ENCODE measurements at places on chromosomes 6 and 20. TPM values are rescaled to one million over a fixed set of nuclear protein-coding genes. Genes with fewer than 3 reads are reported as not detected.

DNA sequence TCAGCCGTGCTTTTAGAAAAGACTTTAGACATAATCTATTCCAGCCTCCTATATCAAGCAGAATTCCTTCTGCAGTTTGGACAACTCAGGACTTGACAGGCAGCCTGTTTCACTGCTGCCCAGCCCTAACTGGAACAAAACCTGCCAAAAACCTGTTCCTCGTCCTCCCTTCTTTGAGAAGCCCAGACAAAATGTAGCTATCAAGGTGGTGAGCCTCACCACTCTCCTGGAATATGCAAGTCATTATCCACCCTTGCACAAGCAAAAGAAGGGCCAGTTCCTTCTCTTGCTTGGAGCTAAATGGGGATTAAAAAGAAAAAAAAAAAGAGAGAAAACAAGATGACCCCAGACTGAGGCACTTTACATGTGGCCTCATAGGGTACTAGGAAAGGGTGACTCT, 64.2 kb downstream of the TFAP2A start:
- H3K4me3 ChIP-seq: no peak overlapping the region
- no peak overlapping the region for H3K27ac ChIP-seq
- H3K36me3 ChIP-seq: no peaks in the 10 kb centered on the region
- no peaks in the 10 kb centered on the region for H3K4me1 ChIP-seq
- DNase-seq: no peak

DNA sequence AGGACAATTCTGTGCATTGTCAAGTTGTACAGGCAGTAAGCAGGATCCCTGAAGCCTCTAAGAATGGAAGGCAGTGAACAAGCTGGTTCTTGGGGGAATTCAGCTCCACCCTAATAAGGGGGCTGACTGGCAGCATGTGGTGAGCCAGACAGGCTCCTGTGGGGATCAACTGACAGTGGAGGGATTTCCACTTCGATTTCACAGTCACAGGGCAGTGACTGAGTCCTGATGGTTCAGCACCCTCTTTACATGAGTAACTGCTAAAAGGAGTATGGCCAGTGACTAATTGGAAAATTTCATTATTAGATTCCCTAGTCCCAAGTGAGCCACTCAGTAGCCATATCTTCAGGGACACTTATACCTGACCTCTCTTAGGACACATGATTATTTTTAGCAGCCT, 78.4 kb downstream of the NDUFAF5 start:
- H3K27me3 ChIP-seq: no peaks in the 10 kb centered on the region
- no peaks in the 10 kb centered on the region for H3K36me3 ChIP-seq
- no peak for DNase-seq

- DNase-seq: no peak
- peaks cover 26% of the 10 kb centered on the region for H3K27me3 ChIP-seq
- H3K36me3 ChIP-seq: no peaks in the 10 kb centered on the region
Measured at GRCh38 chr20:57263801-57264792, 2.3 kb downstream of the BMP7 start.

DNA sequence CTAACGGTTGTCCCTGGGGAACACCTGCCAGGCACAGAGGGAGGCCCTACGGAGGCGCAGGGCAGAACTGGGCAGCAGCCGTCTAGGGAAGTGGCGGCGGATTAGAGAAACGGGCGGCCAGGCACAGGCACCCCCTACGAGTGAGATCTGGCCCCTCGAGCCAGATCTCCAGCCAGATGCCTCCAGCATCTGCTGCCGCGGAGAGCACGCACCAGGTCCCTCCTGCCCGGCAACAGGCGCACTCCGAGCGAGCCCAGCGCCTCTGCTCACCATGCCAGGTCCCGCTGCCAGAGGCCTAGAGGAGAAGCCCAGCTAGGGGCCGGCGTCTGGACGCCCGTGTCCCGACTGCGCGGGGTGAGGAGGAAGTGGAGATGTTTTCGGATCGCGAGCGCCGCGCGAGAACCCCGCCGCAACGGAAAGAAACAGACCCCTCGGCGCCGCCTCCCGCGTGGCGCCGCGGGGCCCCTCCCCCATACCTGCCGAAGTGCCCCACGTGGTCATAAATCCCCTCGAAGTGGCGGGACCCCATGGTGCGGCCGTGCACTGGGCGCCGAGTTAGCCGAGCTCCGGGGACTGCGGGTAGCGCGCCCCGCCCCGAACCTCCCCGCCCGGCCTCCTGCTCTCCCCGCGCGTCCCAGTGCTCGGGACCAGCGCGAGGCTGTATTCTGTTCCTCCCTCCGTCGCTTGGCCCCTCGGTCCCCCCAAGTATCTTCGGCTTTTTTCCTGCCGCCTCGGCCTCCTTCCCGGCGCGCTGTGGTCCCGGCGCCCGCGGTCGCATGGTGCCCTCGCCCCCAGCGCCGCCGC, at the start of gene SLC22A16:
Gene SLC22A16, minus strand, starts transcription at position 568 of the 804 bp plus-strand sequence. Its CDS starts 39 bp downstream, at position 529.
- no peaks in the 10 kb centered on the region for H3K36me3 ChIP-seq
- H3K27ac ChIP-seq: no peak within 1 kb of the TSS
- H3K4me1 ChIP-seq: no peaks in the 10 kb centered on the region

GRCh38 chr6:133804265-133804664, 84.6 kb upstream of the TCF21 start:
- H3K36me3 ChIP-seq: no peaks in the 10 kb centered on the region
- no peak for DNase-seq
- no peaks in the 10 kb centered on the region for H3K4me1 ChIP-seq
- no peaks in the 10 kb centered on the region for H3K27me3 ChIP-seq

- H3K4me1 ChIP-seq: no peaks in the 10 kb centered on the region
- DNase-seq: no peak
- no peaks in the 10 kb centered on the region for H3K27me3 ChIP-seq
- H3K27ac ChIP-seq: no peak overlapping the region
Measured at GRCh38 chr6:21707524-21708319, 114.2 kb downstream of the SOX4 start.

DNA sequence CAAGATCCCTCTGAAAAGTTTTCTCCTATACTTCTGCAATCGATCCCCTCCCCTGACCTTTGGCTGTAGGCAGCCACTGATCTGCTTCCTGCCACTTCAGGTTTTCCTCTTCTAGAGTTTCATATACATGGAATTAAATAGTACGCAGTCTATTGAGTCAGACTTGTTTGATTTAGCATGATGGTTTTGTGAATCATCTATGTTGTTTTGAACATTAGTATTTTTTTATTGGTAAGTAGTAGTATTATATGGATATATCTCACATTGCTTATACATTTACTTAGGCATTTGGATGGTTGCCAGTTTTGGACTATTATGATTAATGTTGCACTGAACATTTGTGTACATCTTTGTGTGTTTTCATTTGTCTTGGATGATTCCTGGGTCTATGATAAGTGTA, 518.0 kb downstream of the CD109 start:
- no peaks in the 10 kb centered on the region for H3K4me1 ChIP-seq
- no peak overlapping the region for H3K27ac ChIP-seq
- DNase-seq: no peak
- H3K27me3 ChIP-seq: no peaks in the 10 kb centered on the region
- H3K36me3 ChIP-seq: no peaks in the 10 kb centered on the region

DNA sequence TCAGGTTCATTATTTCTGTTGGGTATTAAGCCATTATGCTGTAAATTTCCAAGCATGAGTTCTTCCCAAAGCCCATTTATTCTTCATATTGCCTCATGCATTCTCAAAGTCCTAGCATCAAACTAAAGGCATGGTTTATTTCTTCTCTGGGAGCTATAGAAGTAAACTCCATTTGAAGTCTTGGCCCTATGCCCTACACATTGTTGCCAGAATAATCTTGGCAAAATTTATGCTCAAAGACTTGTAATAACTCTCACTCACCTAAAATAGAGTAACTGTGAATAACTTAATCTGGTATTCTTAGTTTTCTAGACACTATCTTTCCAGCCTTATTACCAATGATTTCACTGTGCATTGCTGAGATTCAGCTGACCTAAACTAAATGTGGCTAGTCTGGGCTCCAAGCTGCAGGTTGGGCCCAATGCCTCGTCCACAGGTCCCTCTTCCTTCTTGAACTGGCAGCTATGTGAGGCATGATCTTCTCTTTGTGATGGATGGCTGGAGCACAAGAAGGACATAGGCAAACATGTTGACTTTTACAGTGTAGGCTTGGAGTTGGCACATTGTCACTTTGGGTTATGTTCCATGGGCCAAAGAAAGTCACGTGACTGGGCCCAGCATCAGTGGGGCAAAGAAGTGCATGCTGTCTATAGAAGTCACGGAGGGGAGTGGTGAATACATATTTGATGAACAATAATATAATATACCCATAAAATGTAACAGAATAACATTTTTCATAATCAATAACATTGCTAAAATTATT, 39.1 kb upstream of the ANKEF1 start:
- H3K36me3 ChIP-seq: no peaks in the 10 kb centered on the region
- no peak overlapping the region for H3K4me3 ChIP-seq
- H3K27me3 ChIP-seq: no peaks in the 10 kb centered on the region

DNA sequence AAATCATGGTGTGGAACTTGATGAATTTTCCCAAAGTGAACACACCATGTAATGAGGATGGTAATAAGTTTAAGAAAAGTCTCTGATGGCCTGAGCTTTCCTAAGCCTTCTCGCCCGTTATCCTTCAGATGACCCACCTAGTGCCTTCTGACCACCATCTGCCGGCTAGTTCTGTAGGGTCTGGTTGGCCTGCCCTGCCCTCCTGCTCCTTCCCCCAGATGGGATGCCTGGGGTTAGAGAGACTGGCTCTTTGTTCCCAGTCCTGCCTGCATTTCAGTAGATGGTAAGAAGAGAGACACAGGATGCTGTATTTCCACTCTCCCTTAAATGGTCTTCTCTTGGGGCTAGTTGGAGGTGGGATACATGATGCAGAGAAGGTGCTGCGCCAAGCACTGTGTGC, 43.0 kb downstream of the TIAM2 start:
- no peaks in the 10 kb centered on the region for H3K4me1 ChIP-seq
- H3K4me3 ChIP-seq: no peak overlapping the region
- no peaks in the 10 kb centered on the region for H3K36me3 ChIP-seq
- no peak for DNase-seq
- no peaks in the 10 kb centered on the region for H3K27me3 ChIP-seq

DNA sequence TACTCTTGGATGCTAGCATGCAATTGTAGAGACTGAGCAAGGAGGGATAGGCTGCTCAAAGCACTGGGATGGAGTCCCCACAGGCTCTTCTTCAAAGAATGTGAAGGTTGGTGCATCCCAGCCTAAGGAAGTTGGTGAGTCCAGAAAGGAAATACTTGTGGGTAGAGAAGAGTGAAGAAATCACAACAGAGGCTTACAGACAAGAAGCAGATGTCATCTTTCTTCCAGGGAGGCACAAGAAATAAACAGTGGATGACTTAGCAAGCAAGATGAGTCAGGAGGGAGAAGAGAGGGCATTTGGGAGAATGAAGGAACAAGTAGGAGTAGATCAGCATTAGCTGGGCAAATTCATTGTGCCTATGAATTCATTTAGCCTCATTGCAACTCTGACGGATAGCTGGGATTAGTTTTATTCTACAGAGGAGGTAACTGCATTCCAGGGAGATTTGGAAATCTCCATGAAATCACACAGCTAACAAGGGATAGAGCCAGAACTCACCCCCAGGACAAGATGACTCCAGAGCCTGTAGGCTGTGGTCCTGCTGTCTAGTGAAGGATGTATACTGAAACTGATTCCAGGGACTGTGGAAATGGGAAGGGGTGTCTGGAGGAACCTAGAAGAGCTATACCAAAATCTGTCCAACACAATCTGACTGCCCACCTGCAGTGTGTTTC, 125.8 kb upstream of the SPTLC3 start:
- H3K4me3 ChIP-seq: no peak overlapping the region
- H3K27ac ChIP-seq: no peak overlapping the region
- no peaks in the 10 kb centered on the region for H3K4me1 ChIP-seq

DNA sequence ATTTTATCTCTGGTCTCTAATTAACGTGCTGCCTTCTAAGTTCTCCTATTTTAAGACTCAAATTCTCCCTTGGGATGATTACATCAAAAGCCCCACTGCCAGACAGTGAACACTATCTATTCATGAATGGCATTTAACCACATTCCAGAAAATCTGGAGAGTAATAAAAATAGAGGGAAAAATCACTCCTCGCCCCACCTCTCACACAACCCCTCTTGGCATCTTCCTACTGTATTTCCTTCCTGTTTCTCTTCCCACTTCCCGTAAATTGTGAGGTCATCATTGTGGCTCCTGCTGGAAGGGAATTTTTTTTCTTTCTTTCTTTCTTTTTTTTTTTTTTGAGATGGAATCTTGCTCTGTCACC, 31.5 kb downstream of the RAB44 start:
- peaks cover 27% of the 10 kb centered on the region for H3K4me1 ChIP-seq
- DNase-seq: no peak
- H3K4me3 ChIP-seq: no peak overlapping the region
- no peaks in the 10 kb centered on the region for H3K36me3 ChIP-seq
- H3K27ac ChIP-seq: no peak overlapping the region
- H3K27me3 ChIP-seq: no peaks in the 10 kb centered on the region

- H3K27ac ChIP-seq: no peak overlapping the region
- DNase-seq: no peak
- no peaks in the 10 kb centered on the region for H3K27me3 ChIP-seq
Measured at GRCh38 chr20:20931632-20932031, 174.5 kb downstream of the LINC00237 start.

DNA sequence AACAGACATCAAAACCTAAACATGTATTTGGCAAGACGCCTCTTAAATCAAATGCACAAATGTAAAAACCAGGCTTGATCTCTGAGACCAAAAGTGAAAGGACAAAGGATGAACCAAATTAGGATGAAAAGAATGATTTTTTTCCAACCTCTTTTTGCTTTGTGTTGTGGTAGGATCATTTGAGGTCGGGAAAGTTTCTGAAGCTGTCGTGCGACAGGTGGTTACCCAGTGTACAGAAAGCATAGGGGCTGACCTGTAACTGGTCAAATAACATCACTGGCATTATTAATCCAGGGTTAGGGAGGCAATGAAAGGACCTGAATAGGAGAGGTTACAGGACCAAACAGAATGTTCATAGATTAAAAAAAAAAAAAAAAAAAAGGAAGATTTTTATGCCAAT, 18.1 kb upstream of the NOL7 start:
- no peak for DNase-seq
- no peak overlapping the region for H3K27ac ChIP-seq
- H3K4me1 ChIP-seq: no peaks in the 10 kb centered on the region
- H3K36me3 ChIP-seq: peaks cover 8% of the 10 kb centered on the region

- no peaks in the 10 kb centered on the region for H3K27me3 ChIP-seq
- H3K4me1 ChIP-seq: no peaks in the 10 kb centered on the region
- no peak overlapping the region for H3K4me3 ChIP-seq
Measured at GRCh38 chr6:3501826-3502500, 45.1 kb upstream of the SLC22A23 start.

GRCh38 chr6:152206072-152206818, 398.8 kb downstream of the ESR1 start:
- no peaks in the 10 kb centered on the region for H3K27me3 ChIP-seq
- H3K27ac ChIP-seq: no peak overlapping the region
- H3K4me1 ChIP-seq: no peaks in the 10 kb centered on the region
- H3K36me3 ChIP-seq: no peaks in the 10 kb centered on the region

GRCh38 chr6:133223452-133224029, 17.6 kb upstream of the EYA4 start:
- H3K4me3 ChIP-seq: no peak overlapping the region
- H3K27me3 ChIP-seq: no peaks in the 10 kb centered on the region
- no peaks in the 10 kb centered on the region for H3K4me1 ChIP-seq
- no peaks in the 10 kb centered on the region for H3K36me3 ChIP-seq

GRCh38 chr6:81988446-81988845, 236.0 kb upstream of the TENT5A start:
- no peaks in the 10 kb centered on the region for H3K36me3 ChIP-seq
- DNase-seq: no peak
- H3K27ac ChIP-seq: no peak overlapping the region
- H3K27me3 ChIP-seq: no peaks in the 10 kb centered on the region
- no peak overlapping the region for H3K4me3 ChIP-seq
- no peaks in the 10 kb centered on the region for H3K4me1 ChIP-seq

The MAS1 gene
- total RNA-seq: not detected

The SEMG1 gene
- not detected for total RNA-seq

The CCDC170 gene
- not detected for total RNA-seq

The BTBD3 gene
- total RNA-seq: 0.82 TPM

The CST3 gene
- 114 TPM for total RNA-seq

The PTPRK gene
- 0.85 TPM for total RNA-seq

The PLEKHG1 gene
- 7.3 TPM for total RNA-seq

The IRF4 gene
- total RNA-seq: 498 TPM

The FGD2 gene
- total RNA-seq: 63.6 TPM

The SLC35F1 gene
- not detected for total RNA-seq
